ENCODE measurements at places on chromosomes 3 and 15.

DNA sequence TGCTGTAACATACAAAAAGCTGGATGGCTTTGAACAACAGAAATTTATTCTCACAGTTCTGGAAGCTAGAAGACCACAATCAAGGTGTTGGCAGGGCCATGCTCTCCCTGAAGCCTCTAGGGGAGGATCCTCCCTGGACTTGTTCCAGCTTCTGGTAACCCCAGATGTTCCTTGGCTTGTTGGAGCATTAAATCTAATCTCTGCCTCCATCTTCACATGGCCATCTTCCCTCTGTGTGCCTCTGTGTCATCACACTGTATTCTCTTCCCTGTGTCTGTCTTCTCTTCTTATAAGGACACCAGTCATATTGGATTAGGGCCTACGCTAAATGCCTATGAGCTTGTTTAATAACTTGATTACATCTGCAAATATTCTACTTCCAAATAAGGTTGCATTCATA is 109.5 kb downstream of the STAG1 start:
- no peak for DNase-seq

DNA sequence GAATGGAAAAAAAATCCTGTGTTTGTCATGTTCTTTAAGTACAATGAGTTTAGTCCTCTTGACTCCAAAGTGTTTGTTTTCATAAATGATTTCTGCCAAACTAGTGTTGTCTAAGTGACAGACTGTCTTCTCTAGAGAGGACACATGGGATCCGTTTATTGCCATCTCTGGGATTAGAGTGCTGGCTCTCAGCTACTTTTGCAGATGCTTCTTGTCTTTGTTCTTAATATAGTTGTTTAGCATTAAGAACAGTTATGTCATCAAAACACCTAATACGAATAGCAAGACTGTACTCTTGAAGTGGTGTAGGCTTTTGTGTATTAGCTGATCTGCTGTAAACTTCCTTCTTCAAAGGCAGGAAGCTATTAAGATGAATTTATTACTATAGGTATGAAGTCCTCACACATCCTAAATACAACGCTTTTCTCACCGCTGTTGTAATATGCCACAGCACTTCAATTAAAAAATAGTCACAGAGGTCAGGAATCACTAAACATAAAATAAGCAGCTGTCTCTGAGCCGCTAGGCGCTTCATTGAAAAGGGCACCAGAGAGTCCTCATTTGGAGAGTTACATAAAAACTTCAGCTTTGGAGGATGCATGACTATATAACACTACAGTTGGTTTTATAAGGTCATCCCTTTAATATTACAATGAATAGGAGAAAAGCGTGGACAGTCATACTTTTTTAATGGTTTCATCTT is 128.3 kb upstream of the ZNF385D start:
- no peak for DNase-seq

- no peak for DNase-seq
Measured at GRCh38 chr3:138374573-138375134, 26.3 kb downstream of the MRAS start.

DNA sequence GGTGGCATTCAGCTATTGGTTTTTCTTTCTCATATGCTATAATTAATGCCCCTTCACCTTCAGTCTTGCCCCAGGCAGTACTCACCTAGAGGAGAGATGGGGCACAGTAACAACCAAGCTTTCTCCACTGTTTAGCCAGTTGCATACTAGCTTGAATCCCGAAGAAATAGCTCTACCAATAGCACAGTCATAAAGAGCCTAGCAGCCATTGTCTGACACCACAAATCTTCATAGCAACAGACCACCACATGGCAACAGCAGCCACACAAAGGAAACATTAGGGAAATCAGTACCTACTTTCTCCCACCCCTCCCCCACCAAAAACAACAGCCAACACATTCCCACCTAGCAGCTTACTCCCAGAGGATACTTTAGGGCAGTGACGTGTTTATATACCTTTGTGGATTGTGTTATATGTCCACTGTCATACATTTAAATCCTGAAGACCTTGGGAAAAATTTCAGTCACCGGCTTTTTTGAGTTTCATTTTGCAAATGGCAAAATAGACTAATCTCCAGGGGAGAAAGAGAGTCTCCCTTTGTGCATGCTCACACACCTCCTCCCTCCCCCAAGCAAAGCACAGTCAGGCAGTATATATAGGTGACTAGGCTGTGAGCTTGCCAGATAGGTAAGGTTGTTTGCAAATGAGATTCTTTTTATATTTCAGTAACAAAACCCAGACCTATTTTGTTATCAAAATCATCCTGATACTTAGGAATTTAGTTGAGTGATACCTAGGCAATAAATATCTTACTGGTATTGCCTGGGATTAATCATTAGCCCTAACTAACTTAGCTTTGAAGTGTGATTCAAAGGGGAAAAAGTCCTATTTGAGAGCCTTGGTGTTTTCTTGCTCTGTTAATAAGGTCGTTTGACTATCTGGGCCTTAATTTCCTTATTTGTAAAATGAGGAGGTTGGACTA is 140.6 kb downstream of the RBPMS2 start:
- DNase-seq: peak; percentile 11

DNA sequence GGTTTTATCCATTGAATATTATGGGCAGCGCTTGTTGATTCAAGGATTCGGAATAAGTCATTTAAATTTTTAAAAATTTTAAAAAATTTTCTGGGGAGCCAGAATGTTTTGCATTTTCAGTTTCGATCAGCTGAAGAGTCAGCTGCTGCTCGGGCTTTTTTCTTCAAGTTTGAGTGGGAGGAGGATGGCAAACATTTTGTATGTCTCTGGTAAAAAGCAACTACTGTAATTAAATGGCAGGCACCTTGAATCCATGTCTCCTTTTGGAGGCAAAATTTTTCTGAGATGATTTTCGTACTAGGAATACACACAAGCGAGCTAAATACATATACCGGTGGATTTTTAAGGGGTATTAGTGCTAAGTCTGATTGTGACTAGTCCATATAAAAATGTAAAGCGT is 612 bp downstream of the C3orf38 start:
- DNase-seq: no peak

DNA sequence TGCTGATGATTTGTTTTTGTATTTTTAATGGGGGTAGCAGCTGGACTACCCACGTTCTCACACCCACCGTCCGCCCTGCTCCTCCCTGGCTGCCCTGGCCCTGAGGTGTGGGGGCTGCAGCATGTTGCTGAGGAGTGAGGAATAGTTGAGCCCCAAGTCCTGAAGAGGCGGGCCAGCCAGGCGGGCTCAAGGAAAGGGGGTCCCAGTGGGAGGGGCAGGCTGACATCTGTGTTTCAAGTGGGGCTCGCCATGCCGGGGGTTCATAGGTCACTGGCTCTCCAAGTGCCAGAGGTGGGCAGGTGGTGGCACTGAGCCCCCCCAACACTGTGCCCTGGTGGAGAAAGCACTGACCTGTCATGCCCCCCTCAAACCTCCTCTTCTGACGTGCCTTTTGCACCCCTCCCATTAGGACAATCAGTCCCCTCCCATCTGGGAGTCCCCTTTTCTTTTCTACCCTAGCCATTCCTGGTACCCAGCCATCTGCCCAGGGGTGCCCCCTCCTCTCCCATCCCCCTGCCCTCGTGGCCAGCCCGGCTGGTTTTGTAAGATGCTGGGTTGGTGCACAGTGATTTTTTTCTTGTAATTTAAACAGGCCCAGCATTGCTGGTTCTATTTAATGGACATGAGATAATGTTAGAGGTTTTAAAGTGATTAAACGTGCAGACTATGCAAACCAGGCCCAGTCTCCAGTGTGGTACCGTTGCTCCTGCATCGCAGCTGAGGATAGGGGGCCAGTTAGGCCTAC is 1.4 kb upstream of the FES start:
- no peak for DNase-seq

- DNase-seq: peak; percentile 67
Measured at GRCh38 chr3:45659661-45660566, 29.3 kb upstream of the SACM1L start.

DNA sequence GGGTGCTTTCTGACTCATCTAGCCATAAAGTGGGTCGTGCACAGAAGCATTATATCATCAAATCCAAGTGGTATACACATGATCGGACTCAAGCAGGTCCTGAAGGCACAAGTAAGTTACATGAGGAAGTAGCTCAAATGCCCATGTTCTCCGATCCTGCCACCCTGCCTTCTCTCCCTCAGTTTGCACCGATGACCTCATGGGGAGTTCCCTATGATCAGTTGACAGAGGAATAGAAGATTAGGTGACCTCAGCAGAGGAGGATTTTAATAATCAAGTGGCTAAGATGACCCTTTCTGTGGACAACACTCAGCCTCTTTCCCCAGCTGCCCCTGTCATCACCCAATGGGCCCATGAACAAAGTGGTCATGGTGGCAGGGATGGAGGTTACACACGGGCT is 149.5 kb downstream of the TBC1D5 start:
- DNase-seq: no peak

GRCh38 chr15:68085052-68085451 is 30.9 kb downstream of the PIAS1 start:
- peak; percentile 10 for DNase-seq

DNA sequence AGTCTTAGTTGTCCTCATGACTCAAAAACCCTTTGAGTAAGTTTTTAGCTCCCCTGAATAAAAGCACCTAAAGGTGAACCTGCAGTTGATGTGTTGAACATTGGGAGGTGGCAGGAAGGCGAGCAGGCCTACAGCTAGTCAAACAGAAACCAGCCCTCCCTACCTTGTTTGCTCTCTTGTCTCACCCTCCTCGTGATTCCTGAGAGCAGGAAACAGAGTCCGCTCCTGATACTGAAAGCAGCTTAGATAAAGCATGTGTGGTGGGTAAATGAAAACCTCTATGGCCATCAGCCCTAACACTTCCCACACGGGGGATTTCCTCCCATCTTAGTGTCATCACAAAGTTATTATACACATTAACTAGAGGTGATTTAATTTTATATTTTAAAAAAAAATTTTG is 21.8 kb upstream of the CLDN18 start:
- DNase-seq: no peak

DNA sequence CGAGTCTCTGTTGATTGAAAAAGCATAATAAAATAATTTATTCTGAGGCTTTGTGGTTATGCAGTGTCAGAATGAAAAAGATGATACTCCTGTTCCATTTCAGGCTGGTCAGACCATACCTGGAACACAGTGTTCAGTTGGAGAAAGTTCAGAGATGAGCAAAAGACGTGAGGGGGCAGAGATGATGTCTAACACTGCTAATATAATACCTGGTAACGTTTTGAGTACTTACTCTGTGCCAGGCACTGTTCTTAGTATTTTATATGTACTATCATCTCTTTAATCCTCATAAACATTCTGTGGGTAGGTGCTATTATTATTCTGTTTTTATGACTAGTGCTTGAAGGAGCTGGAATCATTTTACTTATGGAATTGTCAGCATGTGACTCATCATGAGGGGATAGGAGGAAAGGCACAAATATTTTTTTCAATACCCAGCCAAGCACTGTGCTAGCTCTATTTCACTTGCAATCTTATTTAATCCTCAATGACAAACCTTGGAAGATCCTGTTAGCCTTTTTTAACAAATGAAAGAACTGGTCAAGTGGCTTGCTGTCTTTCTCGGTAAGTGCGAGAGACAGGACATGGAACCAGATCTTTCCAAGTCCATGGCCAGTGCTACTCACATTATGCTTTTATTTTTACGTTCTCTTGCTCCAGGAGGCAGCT is 31.8 kb downstream of the IQGAP1 start:
- peak; percentile 89 for DNase-seq

- DNase-seq: peak; percentile 75
Measured at GRCh38 chr3:124834723-124835718, 52.1 kb downstream of the ITGB5 start.

- no peak for DNase-seq
Measured at GRCh38 chr3:15926871-15927270, 129.1 kb upstream of the ANKRD28 start.

DNA sequence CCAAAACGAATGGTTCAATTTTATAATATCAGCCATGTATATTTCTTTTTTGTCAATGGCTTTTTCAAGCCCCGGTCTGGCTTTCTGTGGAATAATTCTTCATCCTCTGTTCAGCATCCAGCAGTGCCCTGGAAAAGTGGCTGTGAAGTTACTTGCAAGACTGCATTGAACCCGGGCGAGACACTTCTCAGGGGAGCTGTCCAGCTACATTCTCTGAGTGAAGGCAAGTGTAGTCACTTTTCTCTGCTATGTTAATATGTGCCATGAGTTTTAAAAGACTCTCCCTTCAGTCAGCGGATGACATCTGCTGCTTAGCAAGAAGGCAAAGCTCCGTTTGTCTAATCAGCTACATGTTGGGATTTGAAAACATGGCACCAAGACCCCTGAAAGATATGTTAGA is 81.3 kb upstream of the RGMA start:
- DNase-seq: peak; percentile 32

- DNase-seq: no peak
Measured at GRCh38 chr3:34300621-34301020, 502.2 kb downstream of the PDCD6IP start.

GRCh38 chr3:45506751-45507391 is 87.7 kb upstream of the LIMD1 start:
- no peak for DNase-seq

DNA sequence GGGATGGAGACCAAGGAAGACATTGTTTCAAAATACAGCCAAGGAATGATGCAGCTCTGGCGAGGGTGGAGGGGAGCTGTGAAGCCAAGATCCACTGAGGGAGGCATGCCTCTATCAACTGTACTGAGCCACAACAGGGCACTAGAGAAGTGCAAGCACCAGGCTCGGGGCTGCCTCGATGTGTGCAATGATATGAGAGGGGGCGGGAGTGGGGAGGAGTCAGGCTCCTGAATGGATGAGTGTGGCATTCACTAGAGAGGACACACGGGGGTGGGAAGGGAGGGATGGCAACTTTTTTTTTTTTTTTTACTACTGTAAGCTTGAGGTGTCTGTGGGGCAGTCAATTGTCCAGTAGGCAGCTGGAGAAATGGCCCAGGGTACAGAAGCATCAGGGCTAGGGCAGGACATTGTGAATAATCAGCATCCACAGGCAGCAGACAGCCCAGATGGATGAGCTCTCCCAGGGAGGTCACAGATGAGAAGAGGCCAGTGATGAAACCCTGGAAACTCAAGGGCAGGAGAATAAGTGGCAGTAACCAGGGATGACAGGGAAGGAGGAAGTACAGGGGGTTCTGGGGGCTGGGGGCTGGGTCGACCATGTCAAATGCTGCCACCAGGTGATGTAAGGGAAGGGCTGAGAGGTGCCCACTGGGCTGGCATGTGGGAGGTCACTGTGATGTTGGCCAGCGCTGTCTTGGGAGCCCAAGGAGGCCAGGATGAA is 5.9 kb downstream of the STOML1 start:
- no peak for DNase-seq

DNA sequence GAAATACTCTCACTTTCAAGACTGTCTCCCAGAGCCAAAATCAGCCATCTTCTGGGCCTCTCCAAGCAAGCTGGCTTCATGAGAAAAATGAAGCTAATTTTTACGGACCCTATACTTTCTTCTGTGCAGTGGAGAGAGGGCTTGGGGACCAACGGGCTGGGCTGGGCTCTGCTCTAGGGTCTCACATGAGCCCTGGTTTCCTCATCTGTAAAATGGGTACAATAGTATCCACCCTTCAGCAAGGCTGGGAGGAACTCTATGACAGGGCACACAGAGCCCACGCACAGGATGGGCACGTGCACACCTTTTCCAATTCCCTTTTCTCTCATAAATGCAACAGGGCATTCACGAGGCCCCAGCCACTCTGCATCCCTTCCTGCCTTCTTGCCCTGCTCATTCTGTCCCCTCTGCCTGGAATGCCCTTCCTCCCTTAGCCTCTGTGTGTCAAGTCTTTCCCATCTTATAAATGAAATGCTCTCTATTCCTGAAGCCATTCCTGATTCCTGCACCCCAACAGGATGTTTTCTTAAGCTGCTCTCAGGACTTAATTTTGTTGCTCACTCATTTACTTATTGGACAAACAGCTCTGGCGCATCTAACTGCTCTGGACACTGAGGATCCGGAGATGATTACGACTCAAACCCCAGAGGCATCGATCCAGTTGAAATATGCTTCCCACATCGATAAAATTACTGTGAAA is 32.9 kb upstream of the SEC13 start:
- no peak for DNase-seq

Measured in fibroblast of upper back skin (primary cell).